ENCODE measurements at places on chromosomes 2 and 18.

GRCh38 chr18:75916624-75916982, 489.1 kb upstream of the SMIM21 start:
- DNase-seq, result no peak

DNA sequence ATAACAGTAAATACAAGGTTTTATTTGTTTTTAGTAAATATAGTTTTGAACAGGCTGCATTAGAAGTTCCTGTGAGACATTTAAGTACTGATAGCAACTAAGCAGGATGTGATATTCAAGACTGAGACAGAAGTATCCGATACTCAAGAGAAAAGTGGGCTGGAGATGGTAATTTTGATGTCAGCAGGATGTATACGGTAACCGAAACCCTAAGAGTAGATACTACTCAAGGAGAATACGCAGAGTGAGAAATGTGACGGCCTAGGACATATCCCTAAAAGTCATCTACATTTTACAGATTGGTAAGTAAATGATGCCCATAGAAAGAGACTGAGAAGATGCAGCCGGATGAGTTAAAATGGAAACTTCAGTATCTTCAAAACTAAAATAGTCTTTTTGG, 115.4 kb downstream of the GORASP2 start:
- DNase-seq, result no peak

- DNase-seq, result no peak
These were observed 255.1 kb downstream of the EIPR1 start for GRCh38 chr2:3122525-3122924.

GRCh38 chr2:137287913-137288639, 522.7 kb downstream of the THSD7B start:
- no peak for DNase-seq

- DNase-seq, result no peak
These were observed 237.3 kb downstream of the PID1 start for GRCh38 chr2:229033816-229034215.

DNA sequence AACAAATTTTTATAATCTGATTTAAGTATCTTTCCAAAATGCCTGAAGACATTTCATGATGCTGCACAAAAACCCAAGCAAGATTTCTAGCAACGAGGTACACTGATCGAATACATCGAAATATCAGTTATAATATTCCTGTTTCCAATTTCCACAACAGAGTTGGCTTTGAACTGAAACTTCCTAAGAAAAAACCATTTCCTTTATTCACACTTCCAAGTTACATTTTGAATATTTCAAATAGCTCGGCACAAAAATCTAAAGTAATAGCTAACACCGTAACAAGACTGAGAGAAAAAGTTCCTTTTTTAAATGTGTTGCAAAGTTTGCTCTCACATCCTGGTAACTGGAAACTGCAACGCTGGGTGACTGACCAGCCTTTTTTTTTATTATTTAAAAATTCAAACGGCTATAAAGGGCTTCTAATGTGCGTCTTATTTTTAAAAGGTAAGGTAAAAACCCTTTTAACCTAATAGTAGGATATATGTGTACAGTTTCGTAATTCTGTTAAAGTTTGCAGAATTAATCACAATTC, 1.7 kb downstream of the HNRNPLL start:
- DNase-seq, result no peak

GRCh38 chr2:201452058-201452921, 750 bp downstream of the STRADB start:
- no peak for DNase-seq

GRCh38 chr2:69538872-69539548, 101.8 kb upstream of the NFU1 start:
- DNase-seq, result no peak

GRCh38 chr2:70371753-70372152, 69.9 kb upstream of the FAM136A start:
- no peak for DNase-seq

DNA sequence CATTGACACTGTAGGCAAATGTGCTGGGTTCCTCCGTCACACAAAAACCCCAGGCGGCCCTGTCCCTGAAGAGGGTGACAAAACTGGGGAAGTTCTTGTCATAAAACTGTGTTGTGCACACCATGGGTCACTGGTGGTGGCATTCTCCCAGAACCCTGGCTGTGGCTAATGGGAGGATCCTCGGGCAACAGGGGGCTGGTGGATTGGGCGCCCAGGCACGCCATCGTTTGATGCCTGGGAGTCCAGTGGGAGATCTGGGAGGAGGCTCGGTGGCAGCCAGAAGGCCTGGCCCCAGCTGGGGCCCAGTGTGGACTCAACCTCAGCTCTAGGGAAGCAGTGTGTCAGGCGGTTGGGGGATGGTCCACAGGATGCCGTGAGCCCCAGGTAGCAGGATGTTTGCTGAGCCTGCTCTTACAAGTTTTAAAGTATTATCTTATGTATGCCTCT, 140.7 kb downstream of the ACOXL start:
- no peak for DNase-seq

DNA sequence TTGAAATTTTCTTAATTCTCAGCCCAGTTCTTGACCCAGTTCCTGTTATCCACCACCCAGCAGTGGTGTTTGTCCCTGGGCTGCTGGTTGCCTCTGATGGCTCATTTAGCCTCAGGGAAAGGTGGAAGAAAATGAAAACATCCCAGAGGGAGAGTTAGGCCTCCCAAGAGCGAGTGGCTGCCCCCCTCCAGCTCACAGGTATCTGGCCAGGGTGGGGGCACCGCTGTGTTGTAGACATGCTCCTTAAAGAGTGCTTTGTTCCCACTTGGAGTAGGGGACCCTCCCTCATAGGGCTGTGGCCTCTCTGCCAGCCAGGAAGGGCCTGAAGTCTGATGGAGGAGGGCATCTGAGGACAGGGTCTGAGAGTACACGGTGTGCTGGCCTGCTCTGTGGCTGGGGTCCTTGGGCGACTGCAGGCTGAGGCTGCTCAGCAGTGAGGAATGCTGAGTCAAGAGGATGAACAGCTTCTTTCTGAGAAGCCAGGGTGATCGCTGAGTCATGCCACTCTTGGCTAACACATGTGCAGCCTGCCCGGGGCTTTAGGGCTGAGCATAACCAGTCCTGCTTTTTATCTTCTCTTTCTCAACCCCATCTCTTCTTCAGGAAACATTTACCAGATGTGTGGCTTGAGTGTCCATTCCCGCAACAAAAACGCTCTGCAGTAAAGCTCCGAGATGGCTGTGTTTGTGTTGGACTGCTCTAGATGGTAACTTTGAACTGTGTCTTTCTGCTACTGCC, 72.3 kb downstream of the IL1R2 start:
- no peak for DNase-seq

DNA sequence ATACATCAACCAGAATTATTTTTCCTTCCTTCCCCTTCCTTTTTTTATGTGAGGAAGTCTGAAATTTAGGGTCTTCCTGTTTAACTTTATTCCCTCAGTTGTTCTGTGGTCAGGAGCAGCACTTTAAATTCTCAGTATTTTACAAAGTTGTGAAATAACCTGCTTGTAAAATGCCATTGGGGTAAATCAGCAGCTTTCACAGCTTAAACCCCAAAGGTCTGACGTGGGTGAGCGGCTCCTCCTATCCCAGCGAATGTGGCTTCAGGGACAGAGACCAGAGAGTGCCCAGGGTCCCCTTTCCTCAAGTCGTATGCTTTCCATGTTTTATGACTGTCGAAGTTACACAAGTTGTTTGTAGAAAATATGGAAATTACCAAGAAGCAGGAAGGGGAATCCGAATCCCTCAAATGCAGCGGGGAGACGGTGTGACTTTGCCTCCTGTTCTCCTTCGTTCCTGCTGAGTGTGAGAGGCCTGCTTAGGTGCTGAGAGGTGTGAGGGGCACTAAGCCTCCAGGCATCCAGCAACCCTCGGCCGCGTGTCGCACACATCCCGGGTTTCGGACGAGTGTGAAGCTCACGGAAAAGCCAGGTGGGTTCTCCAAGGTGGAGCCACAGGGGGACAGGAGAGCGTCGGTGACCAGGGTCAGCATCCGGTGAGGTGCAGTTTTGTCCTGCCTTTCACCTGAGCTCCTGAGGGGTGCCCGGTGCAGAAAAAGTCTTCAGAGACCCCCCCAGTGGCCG, 10.8 kb upstream of the KCNG2 start:
- no peak for DNase-seq

DNA sequence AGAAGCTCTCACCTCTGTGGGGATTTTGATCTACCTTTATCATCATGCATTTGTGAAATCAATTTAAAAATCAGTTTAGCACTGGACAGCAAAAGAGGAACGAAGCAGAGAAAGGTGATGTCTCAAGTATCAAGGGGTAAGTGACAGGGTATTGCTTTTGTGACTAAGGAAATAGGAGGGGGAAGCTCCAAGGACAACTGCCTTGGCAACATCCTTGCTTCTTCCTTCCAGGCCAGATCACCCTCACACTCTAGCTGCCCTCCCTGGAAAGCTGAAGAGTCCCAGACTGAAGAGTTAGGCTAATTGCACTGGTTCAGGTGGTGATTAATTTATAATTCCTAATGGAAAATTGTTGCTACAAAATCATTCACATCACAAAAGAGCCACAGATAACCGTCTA, 859.1 kb upstream of the ACVR2A start:
- DNase-seq, result no peak

DNA sequence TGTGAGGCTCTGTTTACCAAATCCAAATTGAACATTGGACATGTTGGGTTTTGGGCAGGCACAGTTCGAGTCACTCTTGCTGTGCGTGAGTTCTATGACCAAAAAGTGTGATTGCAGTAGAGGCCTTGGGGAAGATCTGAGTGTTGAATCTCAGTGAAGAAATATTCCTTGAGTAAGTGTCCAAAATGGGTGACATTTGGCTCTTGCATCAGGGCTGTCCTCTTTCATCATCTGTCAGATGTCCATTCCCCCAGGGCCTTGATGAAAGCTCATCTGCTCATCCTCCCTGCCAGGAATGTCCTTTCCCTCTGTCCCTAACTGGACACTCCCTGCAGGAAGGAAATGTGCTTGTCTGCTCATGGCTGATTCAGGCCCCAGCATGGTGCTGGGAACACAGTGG, 6.4 kb upstream of the SFTPB start:
- no peak for DNase-seq

DNA sequence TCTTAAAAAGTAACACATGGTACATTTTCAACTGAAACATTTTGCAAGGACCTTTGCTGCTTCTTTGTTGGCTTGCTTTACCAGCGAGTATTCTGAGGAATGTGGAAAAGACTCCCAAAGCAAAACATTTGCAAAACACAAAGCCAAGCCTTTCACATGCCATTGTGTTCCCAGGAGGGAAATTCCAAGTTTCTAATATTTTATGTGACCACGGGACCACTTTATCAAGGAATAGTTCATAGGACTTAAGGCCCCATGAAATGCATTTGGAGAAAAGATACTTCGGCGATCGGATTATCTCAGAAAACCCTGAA, 26.2 kb downstream of the CYP27C1 start:
- no peak for DNase-seq

DNA sequence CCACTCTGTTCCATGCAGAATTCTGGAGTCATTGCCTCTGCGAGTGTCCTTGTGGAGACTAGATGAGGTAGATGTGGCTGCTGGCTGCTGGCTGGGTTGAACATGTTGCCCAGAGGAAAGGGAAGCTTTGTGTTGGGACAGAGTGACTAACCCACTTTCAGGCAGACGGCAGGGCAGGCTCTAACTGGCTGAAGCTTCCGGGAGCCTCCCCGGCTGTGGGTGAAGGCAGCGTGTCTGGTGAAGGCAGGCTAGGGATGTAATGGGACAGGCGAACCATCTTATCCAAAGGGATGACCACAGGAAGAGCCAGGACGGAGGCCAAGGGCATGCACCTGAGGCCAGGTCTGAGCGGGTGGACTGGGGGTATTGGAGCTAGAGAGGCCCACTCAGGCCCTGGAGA, 16.0 kb downstream of the ASPRV1 start:
- no peak for DNase-seq

DNA sequence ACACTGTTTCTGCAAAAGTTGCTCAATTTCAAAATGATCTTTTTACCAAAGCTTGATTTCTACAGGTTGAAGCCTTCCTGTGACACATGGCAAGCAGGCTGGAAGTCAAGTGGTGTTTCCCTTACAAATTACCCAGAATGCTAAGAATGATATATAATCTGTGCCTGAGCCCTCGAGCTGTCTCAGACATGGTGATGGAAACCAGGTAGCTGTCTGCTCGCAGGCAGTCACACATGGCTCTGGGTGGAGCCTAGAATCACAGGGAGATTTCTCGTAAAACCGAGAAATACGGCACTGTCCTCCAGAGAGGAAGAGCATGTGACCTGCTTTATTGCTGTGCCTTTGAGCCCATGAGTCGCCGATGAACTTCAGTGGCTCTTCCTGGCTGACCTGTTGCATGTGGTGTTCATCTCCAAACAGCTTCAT, 392.9 kb downstream of the ZNF521 start:
- no peak for DNase-seq

DNA sequence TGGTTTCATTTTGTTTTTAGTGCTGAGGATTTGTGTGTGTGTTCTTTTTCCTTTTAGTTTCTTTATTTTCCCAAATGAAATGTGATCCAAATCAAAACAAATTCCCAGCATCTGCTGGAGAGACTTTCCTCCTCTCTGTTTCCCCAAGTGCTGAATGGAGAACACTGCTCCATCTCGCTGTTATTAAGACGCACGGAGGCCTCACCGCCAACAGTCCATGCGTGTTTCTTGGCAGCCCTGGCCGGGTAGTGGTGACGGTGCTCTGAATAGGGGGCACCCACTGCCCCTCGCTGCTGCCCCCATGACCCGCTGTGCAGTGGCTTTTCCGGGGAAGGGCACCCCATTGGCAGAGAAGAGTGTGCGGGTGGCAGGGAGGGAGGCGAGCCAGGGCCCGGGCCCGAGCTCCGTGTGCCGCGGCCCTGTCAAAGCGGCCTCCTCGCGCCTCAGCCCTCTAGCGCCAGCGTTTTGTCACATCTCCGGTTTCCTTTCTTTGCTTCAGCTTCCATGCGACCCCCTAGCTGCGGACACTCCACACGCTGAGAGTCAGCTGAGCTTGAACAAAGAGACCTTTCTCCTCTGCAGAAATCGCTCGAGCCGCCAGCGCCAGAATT, 473.7 kb upstream of the SALL3 start:
- DNase-seq, result no peak

- DNase-seq, result no peak
These were observed 44.5 kb upstream of the TMEM247 start for GRCh38 chr2:46434851-46435273.

GRCh38 chr18:8816220-8816619, 110.9 kb downstream of the MTCL1 start:
- DNase-seq, result no peak

DNA sequence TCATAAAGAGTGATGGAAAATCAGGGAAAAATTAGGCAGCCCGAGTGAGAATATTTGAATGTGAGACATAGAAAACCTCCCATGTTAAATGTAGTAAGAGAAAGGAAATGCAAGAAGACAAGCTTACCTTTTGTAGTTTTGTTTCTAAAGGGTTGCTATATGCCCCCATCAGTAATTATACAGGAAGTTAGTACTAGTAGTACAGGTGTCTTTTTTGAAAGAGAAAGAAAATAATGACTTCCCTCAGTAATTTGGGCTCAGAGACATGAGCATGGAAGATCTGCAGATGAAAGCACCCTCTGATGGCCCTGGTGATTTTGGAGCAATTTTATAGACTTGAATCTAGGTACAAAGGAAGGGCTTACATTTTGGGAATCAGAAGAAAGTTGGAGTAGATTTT, 80.8 kb downstream of the RHBDD1 start:
- DNase-seq, result no peak

GRCh38 chr2:27029051-27029450, 3.7 kb upstream of the TMEM214 start:
- no peak for DNase-seq

Measured in activated CD4-positive, alpha-beta T cell treated with anti-CD3 and anti-CD28 coated beads for 1 hour (primary cell).